ENCODE measurements at places on chromosomes 4 and X. TPM values are rescaled to one million over a fixed set of nuclear protein-coding genes. Genes with fewer than 3 reads are reported as not detected.
A peak's percentile ranks its signal among the peaks of the same experiment; 100 is the strongest.

DNA sequence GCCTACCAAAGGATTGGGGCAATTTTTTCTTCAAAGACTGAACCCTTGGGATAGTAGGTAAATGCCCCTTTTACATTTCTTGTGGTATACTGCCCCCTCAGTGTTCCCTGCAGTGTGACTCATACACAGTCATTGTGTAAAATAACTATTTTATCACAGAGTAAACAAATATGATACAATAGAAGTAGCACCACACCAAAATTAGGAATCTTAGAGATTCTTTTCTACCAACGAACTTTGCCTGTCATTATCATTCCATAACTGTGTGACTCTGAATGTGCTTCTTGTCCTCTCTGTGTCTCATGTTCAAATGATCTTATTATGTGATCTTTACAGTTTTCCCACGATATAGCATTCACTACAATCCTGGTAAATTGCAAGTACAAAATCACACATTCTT is 517.0 kb downstream of the ZIC3 start:
- no peak for DNase-seq

The CT45A5 gene
- polyA plus RNA-seq: not detected

- DNase-seq: no peak
These were observed 464.1 kb downstream of the IDS start for GRCh38 chrX:149040873-149041535.

DNA sequence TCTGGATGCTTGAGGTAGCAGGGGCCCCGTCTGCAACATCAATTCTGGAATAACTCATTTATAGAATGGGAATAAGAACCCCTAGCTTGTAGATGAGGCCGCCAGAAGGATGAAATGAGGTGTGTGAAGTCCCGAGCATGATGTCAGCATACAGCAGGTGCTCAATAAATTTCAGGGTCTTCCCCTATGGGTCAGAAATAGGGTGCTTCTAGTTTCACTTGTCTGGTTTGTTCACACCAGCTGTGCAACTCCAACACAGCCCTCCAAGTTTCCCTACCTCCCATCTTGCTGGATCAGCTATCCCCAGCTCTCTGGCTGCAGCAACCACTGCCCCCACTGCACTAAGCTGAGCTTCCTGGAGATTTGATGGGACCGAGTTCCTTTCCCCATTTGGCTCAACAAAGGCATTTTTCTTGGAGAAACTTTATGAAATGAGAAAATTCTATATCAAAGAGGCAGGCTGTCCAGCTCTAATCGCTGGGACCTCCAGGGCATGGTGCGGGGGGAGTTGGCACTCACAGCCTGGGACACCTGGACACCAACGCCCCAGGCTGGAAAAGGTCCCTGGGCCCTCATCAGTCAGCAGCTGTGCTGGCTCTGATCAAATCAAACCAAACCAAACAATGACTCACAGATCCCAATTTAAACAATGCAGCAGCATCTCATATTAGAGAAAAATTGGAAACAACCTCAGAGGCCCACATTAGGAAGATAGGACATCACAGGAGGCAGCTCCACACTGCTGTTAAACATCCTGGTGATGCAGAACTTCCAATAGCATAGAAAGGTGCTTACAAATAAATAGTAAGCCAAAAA is 13.3 kb downstream of the SLC2A9 start:
- no peak for DNase-seq

GRCh38 chrX:154731881-154732280 is 19.0 kb downstream of the GAB3 start:
- no peak for DNase-seq

The PNMA3 gene
- polyA plus RNA-seq: 4.3 TPM

The GAGE2A gene
- not detected for polyA plus RNA-seq

DNA sequence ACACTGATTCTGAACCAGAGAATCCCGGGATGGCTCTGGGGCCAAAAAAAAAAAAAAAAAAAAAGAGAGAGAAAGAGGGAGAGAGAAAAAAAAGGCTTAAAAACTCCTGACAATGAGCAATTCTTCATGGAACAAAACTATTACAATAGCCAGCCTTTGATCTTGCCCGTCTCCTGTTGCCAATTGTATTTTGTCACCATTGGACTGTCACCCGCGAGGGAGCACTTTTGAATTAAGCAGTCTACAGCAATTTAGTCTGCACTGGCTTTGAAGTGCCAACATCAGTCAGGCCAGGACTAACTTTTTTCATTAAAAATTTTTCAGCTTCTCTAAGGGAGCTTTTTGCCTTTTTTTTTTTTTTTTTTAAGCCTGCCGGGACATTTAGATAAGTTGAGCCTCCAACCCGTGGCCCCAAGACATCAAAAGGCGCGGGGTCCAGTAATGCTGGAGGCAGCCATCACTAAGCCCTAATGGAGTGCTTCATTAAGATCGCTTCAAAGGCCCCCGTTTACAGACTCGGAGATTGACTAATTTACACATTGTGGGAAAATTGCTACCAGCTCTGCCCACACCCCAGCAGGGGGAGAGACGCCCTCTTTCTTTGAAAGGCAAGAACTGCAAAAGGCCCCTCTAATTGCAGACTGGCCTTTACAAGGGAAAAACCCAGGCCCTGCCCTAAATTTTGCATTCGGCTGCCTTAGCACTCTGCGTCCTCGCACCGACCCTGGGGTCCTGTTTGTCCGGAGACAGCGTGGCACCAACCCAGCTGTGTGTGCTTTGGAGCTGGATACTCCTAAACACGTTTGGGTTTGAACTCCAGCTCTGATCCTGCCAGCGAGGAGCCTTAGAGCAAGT is 98.1 kb upstream of the MSX1 start:
- no peak for DNase-seq

The NUDT9 gene
- 49.5 TPM for polyA plus RNA-seq

GRCh38 chr4:66885501-66886165 is 659.7 kb downstream of the CENPC start:
- no peak for DNase-seq

DNA sequence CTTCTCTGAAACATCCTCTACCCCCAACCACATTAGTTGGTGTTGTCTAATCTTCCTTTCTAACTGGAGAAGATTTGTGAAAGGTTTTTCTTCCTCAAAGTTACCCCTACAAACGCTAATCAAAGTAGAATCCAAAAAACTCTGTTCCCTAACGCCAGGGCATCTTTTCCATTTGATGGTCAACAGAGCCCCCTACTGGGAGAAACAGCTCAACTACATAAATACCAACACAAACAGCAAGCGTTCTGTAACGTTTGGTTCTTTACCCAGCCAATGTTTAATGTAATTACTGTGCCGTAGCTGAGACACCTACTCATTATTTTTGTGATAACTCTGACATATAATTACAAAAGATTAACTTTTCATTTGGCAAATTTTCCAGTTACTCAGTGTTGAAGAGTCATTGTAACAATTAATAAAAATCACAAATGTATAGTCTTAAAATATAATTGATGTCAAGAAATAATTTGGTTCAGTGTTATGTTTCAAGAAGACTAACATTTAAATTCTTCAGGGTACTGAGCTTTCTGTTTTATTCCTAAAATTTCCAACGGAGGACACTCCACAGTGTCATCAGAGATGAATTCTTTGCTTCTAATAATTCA is 94.9 kb upstream of the TBC1D9 start:
- peak; percentile 90 for DNase-seq

DNA sequence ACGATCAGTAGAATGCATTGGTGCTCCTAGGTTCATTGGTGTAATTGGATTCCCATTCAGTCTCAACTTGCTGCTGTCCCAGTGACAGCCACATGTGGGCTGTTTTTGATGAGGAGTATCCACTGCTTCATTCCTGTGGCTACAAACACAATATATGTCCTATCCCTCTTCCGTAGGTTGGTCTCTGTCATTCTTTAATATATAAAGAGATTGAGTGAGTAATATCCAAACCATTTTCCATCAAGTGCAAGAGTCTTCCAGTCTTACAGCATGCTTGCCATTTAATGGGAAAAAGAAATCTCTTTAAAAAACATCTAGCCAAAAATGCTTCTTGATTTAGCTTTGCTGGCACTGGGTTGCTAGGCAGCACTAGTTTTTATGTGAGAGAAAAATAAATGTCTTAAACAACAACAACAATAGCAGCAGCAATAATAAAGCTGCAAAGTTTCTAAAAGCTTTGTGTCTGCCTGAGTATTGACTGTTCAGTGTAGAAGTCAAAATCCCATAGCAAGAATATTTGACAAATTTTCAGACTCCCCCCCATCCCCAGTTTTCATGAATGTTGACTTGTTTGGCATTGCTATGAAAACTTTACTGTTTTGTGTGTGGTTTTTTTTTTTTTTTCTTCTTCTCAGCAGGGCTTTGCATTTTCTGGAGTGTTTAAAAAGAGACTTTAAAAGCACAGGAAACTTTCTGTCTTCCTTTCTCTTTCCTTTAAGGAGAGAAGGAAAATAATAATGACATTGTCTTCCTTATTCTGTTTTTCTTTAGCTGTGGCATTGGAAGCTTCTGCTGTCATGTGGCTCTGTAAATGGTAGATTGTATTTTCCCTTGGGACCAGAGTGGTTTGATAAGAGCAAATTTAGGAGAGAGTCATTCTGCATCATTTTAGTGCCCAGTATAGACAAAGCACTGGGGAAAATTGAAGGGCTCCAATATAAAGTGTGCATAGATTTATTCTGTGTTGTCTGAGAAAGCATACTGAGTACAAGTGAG is 244.3 kb downstream of the ARHGAP10 start:
- DNase-seq: no peak

GRCh38 chr4:182806259-182807252 is 110.6 kb downstream of the DCTD start:
- peak; percentile 91 for DNase-seq

DNA sequence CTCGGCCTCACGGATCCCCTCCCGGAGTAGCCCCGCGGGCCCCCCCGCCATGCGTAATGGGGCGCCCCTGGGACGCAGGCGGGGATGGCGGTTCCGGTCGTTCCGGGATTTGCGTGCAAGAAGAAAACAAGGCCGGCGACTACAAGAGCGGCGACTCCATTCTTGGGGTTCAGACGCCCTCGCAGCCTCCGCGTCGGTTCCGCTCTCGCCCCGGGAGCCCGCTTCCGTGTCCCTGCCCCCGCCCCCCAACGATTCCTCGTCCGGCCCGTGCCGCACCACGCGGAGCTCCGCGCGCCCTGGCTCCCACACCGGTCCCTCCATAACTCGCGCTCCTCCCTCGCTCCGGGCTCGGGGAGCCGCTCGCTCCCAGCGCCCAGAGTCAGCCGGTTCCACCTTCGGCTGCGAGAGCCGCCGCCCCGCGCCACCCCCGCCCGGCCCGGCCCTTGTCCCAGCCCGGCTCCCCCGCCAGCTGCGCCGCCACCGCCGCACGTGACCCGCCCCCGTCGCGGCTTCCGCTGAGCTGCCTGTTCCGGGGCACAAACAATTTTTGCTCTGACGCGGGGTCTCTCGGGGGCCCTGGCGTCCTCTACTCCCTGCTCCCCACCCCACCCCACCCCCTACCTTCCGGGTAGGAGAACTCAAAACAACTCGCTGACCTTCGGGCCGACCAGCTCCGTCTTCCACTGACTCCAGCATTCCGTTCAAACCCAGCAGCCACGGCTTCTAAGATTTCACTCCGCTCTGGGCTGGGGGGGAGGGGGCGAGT is 78.8 kb upstream of the BCOR start:
- peak; percentile 74 for DNase-seq

- DNase-seq: no peak
These were observed 154.3 kb downstream of the CAMK2D start for GRCh38 chr4:113607147-113607720.

GRCh38 chr4:189988877-189989431 is 38.1 kb downstream of the FRG2 start:
- peak; percentile 52 for DNase-seq

DNA sequence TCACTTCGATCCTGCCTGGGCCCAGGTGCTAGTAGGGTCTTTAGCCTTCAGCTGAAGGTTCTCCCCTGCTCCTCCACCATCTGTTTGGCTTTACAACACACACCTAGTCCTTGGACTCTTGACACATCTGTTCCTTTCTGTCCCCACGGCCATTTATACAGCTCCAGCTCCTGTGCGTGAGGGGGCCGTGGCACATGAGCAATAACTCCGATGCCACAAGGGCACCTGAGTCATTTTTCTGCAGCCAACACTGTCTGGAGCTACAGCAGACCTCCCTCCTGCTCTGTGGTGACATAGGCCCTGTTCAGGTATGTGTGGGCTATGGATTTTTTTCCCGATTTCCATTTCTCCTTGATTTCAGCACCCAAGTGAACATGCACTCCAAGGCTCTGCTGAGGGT is 44.7 kb upstream of the BCOR start:
- no peak for DNase-seq

DNA sequence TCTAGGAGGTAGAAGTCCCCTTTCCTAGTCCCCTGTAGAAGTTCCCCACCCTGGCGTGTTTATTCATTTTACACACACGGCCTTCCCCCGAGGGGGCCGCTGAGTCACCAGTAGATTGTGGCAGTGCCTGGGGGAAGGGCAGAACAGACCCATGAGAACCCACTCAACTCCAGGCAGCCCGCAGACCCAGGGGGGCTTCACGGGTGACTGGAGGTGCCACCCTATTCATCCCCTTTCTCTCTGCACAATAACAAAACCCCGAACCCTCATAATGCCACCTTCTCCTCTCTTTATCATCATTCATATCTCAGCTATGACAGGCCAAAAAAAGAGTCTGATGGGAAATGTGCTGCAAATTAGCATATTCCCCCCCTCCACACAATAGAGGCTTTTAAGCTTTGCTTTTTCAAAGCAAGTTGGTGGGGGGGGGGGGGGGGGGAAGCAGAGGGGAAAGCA is 20.4 kb upstream of the GPM6B start:
- DNase-seq: no peak

GRCh38 chr4:40299126-40299525 is 36.0 kb upstream of the CHRNA9 start:
- no peak for DNase-seq

GRCh38 chrX:49040376-49040955 is 2.7 kb downstream of the TFE3 start:
- no peak for DNase-seq

GRCh38 chr4:40581254-40582140 is 48.2 kb downstream of the RBM47 start:
- DNase-seq: no peak

The F9 gene
- not detected for polyA plus RNA-seq

- DNase-seq: no peak
These were observed 166.8 kb downstream of the COL4A6 start for GRCh38 chrX:108271397-108271787.

The ALPK1 gene
- 5.9 TPM for polyA plus RNA-seq

DNA sequence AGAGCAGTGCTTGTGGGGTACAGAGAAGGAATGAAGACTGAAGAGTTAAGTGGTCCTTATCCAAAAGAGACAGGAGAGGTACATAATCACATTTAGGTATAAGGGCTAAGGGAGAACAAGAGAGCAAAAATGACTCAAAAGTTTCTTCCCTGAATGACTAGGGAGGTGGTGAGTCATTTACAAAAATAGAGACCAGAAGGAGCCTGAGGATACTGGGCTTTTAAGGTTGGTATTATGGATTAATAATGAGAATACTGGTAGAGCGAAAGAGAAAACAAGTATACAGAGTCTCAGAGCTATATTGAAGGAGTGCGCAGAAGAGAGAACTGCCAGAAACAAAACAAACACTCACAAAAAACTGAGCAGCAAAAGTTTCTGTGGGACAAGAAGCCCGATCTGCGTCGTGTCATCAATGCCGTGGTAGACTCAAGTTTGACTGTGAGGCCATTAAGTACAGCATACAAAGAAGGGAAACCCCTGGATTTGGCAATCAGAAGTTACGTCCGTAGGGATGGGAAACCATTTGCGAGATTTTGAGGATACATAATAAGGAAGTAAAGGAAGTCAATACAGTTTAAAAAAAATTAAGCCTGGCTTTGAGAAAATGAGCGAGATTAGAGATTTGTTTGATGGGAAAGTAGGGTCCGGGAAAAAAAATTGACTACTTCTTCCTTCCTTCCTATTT is 129.1 kb upstream of the STIM2 start:
- DNase-seq: no peak
